ENCODE measurements at places on chromosomes 12 and 14.

- no peak for DNase-seq
Observed at GRCh38 chr12:44697511-44697910, 178.6 kb downstream of the NELL2 start.

- no peak for DNase-seq
Observed at GRCh38 chr14:89117012-89117411, 292.6 kb downstream of the TTC8 start.

DNA sequence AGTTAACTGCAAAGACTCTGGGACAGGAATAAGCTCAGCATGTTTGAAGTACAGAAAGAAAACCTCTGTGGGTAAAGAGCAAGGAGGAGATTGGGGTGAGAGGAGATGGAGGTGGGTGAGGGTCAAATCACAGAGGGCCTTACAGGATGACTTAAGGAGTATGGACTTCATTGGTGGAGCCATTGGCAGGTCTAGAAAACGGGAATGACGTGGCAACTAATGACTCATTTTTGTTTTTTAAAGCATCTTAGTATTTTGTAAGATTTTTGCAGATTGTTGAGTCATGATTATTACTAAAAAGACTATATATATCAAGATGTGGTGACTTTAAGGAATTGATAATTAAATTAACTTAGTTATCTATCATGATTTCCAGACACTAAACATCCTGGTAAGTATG lies 18.5 kb downstream of the UTP20 start:
- DNase-seq, result no peak

- no peak for DNase-seq
Observed at GRCh38 chr12:49964849-49965624, 3.4 kb downstream of the AQP5 start.

- peak; percentile 19 for DNase-seq
Observed at GRCh38 chr12:56836800-56837663, 73.9 kb downstream of the HSD17B6 start.

GRCh38 chr12:19829100-19829853 lies 390.0 kb downstream of the AEBP2 start:
- no peak for DNase-seq

GRCh38 chr12:79766705-79767464 lies 76.1 kb upstream of the PAWR start:
- no peak for DNase-seq

GRCh38 chr12:90128526-90128925 lies 419.9 kb upstream of the ATP2B1 start:
- DNase-seq, result no peak

- no peak for DNase-seq
Observed at GRCh38 chr14:47194055-47194454, 481.4 kb downstream of the MDGA2 start.
